Suprapubic skin (tissue), 4 donors: ENCODE measurements at places on chromosomes 7 and 10.

DNA sequence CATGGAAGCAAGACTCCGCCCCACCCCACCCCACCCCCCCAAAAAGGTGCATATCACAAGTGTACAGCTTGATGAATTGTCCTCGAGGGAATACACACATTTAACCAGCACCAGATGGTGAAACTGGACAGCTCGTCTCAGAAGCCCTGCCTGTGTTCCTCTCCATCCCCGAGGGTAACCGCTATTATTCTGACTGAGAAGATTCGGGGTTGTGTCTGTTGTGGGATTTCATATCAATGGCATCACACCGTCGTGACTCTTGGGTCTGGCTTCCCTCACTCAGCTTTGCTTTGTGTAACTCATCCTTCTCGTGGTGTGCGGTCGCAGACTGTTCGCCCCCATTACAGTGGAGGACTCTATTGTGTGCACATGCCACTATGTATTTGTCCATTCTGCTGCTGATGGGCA, 18.9 kb downstream of the PODXL start:
- DNase-seq = no peak

DNA sequence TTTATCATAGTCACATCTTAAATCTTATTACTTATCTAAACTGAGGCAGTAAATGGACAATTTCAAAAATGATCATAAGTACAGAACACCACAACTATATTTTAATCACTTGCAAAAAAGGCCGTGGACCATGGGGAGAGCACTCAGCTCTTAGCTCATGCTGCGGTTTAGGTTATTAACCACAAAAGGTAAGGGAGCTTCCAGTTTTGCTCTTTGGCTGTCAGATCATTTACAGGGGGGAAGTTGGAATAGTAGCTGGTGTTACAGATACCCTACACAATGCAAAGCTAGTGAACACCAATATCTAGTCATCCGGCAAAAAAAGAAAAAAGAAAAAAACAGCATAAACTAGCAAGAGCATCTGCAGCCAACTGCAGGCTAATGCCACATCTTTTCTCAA, 147.0 kb downstream of the BBS9 start:
- DNase-seq = no peak

GRCh38 chr10:5971886-5972285, 5.5 kb downstream of the IL15RA start:
- peak; percentile 17 for DNase-seq

- DNase-seq = no peak
Measured at GRCh38 chr10:3122486-3123205, 49.9 kb downstream of the PITRM1 start.

- no peak for DNase-seq
Measured at GRCh38 chr10:19832699-19833098, 16.5 kb downstream of the PLXDC2 start.

- no peak for DNase-seq
Measured at GRCh38 chr10:102596506-102596971, 47.7 kb upstream of the TRIM8 start.

DNA sequence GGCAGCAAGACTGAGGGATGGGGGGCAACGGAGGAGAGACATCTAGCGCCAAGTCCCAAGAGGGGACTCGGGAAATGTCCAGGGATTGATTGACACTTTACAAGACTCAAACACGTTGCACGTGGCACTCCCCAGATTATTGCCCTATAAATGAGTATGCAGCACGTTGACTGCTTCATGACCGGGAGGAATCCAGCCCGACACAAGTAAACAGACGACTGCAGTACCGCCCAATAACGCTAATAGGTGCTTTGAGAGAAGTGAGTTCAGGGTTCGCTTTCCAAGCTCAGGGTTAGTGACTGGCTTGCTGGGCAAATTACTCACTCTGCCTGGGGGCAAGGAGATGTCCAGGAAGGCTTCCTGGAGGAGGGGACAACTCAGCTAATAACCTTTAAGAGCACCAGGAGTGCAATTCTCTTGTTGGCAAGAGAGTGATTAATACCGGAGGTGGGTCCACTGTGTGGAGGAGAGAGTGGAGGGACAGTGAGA, 73.3 kb upstream of the MYL10 start:
- DNase-seq = no peak

GRCh38 chr7:42700406-42701327, 211.2 kb downstream of the C7orf25 start:
- DNase-seq = no peak

DNA sequence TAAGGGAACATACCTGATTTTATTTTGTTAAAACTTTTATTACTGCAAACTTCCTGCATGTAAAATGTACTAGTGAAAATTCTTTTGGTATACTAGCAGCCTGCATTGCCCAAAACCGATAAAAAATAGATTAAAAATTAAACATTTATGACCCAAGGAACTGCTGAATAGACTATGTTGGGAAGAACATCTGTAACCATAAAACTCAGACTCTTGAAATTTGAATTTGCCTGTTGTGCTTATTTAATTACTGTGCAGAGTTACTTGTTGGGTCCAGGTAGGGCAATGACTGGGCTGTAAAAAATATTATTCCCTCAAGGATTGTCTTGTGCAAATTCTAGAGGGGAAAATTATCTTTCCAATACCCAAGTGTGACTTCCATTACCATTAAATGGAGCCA, 193.5 kb upstream of the PITRM1 start:
- no peak for DNase-seq

GRCh38 chr10:48836605-48837004, 103.0 kb downstream of the LRRC18 start:
- DNase-seq = no peak

DNA sequence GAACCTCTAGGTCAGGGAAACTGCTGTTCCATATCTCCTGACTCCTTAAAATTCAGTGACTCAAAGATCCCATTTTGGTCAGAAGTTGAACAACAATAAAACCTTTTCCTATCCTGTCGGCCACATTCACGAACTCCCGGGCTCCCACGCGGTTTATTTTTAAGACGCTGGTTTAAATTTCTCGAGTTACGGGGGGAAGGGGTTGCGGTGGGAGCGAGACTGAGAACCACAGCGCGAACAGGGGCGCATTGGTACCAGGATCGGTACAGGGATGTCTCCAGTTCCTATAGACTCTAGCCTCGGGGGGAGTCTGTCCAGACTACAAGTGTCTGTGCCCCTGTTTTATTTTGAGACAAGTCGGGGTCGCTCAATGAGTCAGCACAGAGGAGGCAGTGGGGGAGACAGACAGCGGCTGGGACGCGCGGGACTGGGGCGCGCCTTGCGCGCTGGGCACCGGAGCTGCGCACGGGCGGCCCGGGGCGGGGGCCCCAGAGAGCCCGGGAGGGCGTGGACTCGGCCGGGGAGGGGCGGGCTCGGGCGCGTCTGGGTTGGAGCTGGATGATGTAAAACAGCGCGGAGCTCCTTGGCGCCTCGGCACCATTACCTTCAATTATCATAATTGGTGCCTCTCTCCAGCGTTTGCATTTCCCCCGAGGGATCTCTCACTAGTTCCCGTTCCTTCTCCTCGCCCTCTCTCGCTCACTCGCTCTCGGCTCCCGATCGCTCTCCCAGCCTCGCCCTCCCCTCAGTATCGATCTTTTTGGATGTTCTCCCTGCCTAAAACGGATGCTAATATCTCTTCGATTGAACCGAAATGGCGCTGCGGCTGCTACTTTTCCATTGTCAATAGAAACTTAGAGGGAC, 8.7 kb upstream of the BAMBI start:
- peak; percentile 62 for DNase-seq

GRCh38 chr10:120217736-120218135, 239.3 kb upstream of the PLPP4 start:
- DNase-seq = no peak

DNA sequence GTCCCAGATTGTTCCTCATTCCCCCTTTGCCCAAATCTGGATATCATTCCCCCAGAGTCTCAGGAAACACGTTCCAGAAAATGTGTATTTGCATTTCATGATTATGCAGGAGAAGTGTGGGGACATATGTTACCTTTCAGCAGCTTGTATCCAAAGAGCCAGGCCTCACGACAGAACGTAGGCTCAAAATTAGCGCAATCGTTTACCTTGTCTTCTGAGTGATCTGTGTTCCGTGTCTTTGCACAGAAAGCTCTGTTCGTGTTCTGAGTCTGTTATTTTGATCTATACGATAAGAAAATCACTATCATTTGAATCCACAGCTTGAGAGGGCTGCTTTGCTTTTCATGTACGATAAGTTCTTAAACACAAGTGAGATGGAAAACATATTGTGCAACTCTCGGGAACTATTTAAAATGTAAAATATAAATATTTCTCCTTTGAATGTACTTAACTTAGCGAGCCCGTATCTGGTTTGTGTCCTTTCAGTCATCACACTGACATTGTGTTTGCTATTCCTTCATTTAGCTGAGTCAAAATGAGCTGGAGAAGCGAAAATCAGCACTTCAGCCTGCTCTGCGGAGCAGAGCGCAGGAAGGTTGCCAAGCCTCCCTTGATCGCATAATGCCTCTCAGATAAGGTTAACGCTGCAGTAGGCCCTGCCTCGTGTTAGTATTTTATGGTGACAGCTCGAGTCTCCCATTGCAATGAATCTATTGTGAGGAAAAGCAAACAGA, 80.2 kb upstream of the CACNB2 start:
- DNase-seq = no peak

GRCh38 chr10:24223341-24223740, 14.4 kb downstream of the KIAA1217 start:
- DNase-seq = no peak

GRCh38 chr10:9823268-9823930, 1194.3 kb upstream of the CELF2 start:
- DNase-seq = no peak

- peak; percentile 74 for DNase-seq
Measured at GRCh38 chr7:44152971-44153947, 12.1 kb upstream of the MYL7 start.

DNA sequence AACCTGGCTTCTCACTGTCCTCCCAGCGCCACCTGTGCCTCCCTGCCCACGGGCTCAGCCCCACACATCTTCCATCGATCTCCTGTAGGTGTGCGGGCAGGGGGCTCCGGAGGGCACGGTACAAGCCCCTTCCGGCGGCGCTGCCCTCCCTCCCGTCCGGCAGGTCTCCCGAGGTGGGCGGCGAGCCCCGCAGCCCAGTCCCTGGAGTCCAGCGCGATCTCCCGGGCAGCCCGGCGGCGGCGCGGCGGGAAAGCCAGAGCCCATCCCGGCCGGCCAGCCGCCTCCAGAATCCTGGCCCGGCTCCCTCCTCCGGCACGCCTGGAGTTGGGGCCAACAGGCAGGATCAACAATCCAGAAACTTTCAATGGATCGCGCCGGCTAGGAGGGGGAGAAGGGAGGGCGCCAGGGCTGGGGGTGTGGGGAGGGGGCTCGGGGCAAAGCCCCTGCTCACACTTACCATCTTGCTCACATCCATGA, 100.1 kb downstream of the HIP1 start:
- peak; percentile 84 for DNase-seq

GRCh38 chr10:98445200-98445812, 1.4 kb downstream of the HPS1 start:
- DNase-seq = no peak

GRCh38 chr7:141189231-141189630, 115.4 kb downstream of the TMEM178B start:
- DNase-seq = no peak

- DNase-seq = no peak
Measured at GRCh38 chr7:77570330-77571011, 33.4 kb downstream of the PTPN12 start.

- no peak for DNase-seq
Measured at GRCh38 chr10:27041196-27041595, 59.1 kb downstream of the ANKRD26 start.

DNA sequence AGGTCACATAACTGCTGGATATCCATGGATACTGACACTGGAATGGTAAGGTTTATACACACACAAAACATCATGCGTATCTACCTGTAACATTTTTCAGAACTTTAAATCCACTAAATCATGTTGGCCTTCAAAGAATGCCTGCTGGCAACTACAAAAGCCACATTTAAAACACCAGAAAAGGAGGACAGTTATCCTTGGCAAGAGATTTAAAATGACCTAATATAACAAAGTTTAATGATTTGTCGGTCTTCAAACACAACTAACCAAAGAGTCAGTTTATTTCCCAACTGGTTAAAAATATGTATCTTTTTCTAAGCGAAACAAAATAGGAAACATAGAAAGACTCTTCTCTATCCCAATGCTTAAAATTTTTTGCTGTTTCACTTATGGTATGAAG, 24.0 kb downstream of the WAPL start:
- DNase-seq = no peak
